ENCODE measurements at places on chromosomes 2 and 18.

GRCh38 chr2:105596411-105596921 is 148.2 kb upstream of the NCK2 start:
- no peak for DNase-seq

GRCh38 chr2:233247744-233248143 is 3.7 kb upstream of the ATG16L1 start:
- peak; percentile 51 for DNase-seq

DNA sequence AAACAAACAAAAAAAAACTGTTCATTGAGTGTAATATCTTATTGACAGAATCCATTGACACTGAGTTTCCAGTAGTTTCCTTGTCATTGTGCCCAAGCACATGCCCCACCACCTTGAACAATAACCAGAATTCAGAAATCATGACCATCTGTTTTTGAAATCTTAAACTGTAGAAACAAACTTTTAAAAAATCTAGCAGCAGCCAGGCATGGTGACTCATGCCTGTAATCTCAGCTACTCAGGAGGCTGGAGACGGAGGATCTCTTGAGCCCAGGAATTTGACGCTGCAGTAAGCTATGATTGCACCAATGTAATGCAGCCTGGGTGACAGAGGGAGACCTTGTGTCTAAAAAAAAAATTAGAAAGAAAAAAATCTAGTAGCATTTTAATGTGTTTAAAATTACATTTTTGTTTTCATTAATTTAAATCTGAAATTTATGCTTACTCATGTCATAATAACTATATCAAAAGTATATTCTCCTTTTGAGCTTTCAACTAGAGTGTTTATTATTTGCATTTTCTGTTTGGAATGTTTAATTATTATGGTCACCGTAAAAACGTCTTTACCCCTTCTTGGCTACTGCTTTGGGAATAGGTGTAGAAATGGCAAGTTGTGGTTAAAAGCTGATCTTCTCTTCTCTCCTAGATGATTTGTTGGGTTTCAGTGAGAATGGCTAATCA is 25.2 kb upstream of the STON1 start:
- no peak for DNase-seq

DNA sequence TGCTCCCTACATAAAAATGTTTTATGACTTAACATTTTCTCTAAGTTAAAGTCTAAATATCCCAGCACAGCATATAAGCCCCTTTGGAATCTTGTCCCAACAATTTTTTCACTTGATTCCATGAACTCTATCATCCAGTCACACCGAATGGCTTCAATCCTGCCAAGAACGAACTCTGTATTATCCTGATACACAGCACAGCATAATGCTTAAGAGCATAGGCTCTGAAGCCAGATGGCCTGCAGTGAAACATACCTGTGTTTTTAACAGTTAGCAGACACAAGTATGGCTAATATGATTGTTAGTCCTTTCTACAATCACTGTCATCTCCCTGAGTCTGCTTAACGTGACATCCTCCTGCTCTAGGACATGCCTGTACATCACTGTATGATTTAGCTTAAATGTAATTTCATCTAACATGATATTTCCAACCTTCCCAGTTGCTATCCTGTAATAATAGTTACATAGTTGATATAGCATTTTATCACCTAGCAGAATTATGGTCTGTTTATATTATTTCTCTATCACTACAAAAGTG is 669.5 kb downstream of the ERBB4 start:
- DNase-seq = no peak

- DNase-seq = no peak
These were observed 227.5 kb downstream of the TPGS2 start for GRCh38 chr18:36601316-36601715.

- DNase-seq = no peak
These were observed 174.0 kb upstream of the PIEZO2 start for GRCh38 chr18:11323359-11323819.

DNA sequence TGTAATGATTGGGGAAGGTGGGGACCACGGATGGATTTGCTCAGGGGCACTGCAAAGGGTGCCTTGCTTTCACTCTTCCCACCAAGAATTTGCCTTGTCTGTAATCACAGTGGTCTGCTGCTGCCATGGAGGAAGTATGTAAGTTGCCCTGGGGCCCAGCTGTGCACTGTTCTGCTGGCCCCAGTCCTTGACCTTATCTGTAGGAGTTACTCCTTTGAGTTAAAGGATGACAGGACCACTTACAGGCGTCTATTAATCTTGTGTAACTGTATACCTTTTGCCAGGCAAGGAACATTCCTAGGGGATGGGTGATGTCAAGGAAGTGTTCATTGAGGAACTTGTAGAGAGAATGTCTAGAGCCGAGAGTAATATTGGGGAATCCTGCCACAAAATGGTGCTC is 212.8 kb upstream of the LRRTM1 start:
- DNase-seq = no peak

- no peak for DNase-seq
These were observed 192.5 kb downstream of the ATAD2B start for GRCh38 chr2:23734416-23734815.

- no peak for DNase-seq
These were observed 81.2 kb upstream of the TXNDC2 start for GRCh38 chr18:9804517-9805104.
